Cardiac septum (tissue), 1 donor: ENCODE measurements at places on chromosomes 7 and 10. TPM values are rescaled to one million over a fixed set of nuclear protein-coding genes. Genes with fewer than 3 reads are reported as not detected.

DNA sequence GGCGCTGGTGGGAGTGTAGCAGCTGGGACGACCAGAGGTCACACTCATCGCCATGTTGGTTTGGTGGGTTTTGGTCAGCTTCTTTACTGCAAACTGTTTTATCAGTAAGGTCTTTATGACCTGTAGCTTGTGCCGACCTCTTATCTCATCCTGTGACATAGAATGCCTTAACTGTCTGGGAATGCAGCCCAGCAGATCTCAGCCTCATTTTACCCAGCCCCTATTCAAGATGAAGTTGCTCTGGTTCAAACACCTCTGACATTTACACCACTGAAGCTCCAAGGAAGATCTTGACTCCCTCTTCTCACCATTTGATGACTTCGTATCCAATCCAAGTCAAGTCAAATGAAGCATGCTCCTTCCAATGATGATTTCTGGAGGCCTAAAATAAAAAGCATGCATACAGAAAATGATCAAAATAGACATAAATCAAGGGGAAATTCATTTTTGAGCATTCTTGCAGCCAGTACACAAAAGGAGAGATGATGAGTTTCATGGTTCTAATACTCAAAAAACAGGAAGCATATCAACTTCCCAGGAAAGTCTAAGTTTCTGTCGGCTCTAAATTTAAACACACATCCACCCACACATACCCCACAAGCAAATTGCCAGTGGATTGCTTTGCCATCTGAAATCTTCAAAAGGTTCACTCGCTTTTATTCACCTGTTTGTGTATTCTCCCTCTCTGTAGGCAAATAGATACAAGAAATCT lies 2.4 kb upstream of the PSMG3 start:
- no peak for DNase-seq

DNA sequence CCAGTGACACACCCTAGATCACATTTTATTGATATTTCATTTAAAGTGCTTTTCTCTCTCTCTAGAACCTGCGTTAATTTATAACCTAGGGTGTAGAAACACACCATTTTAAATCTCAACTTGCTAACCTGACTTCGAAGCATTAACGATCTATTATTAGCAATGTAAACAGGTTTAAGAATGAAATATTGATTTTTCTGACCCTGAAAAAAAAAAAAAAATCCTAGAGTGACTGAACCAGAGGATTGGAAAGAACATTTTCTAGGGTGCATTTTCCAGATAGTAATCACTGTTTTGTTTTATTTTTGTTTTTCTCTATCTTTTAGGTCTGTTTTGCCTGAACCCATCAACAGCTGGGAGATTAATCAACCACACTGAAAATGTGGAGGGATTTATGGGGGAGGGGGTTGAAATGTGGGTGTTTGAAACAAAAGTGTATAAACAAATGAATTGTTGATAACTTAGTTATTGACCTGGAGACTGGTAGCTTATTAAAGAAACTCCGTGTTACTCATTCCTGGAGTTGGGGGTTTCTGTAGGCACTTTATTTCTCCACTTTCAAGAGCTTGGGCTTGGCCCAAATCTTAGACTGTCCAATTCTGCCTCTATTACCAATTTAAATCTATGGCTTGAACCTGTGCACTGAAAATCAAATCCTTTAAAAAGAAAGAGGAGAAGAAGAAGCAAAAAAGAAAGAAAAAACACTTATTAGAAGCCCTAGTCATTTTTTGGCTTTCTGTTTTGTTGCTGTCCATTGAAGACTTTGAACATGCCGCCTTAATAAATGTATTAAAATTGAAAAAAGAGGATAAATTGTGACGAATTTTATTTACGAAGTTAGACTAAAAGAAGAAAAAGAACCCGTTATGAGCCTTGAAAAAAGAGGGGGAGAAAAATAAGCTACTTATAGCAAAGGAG lies 2.8 kb downstream of the HOXA2 start:
- DNase-seq = no peak

DNA sequence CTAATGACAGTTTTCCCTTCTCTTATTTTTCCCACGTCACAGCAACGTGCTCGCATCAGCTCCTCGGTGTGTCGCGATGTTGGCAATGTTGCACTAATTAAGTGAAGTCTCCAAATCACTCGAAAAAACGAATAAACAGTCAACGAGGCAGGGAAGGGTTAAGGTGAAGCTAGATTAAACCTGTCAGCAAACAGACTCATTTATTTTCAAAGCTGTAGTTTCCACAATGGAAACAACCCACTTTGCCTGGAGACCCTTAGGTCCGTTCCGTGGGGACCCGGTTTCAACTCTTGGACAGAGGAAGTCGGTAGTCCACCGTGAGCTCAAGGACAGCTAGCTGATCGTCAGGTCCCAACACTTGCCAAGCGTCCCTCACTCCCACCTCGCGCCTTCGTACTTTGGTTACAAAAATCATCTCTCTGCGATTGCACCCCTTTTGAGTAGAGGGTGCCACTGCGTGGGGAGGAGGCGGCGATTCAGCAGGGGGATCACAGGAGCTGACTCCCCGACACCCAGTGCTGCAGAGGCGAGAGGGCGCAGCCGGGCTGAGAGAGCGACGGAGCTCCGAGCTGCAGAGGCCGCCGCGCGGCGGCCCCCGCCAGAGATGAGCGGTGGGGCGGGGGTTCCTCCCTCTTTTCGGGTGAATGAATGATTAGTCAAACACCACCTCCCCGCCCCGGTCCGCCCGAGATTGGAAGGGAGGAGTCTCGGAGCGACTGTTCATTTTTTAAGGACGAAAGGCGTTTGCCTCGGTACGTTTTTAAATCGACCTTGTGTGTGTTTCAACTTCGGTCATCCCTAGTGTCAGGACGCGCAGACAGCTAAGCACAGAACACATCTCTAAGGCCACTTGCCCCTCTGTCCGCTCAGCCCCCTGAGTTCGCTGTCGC lies 1.3 kb upstream of the BMPER start:
- DNase-seq = no peak

The LLCFC1 gene
- total RNA-seq = not detected

The THSD7A gene
- 3.4 TPM for total RNA-seq

DNA sequence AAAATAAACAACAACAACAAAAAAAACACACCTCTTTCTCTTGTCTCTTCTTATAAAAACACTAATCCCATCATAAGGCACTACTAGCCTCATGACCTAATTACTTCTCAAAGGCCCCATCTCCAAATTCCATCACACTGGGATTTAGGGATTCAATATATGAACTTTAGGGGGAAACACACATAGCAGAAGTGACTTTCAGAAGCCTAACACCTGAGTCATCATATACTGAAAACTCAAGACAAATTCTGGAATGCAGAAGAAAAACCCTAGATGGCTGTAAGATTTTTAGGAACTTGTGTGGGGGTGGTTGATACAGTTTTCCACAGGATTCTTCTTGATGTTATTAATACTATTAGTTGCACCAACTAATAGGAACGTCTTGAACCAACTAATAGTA lies 33.7 kb upstream of the CSTF2T start:
- no peak for DNase-seq

The CTAGE15 gene
- total RNA-seq = not detected

GRCh38 chr10:48518986-48519385 lies 85.9 kb downstream of the ARHGAP22 start:
- peak; percentile 66 for DNase-seq

DNA sequence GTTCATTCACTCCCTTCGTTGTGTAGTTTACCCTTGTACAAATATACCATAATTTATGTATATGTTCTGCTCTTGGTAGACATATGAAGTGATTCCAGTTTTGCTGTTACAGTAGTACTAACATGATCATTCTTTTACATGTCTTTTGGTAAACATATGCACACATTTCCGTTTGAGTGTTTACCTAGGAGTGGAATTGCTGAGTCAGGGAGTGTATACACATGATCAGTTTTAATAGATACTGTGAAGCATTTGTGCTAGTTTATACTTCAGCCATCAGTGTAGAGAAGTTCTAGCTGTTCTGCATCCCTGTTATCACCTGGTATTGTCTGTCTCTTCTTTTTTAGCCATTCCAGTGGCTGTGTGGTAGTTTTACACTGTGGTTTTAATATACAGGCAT lies 34.5 kb upstream of the CYP26C1 start:
- DNase-seq = no peak

DNA sequence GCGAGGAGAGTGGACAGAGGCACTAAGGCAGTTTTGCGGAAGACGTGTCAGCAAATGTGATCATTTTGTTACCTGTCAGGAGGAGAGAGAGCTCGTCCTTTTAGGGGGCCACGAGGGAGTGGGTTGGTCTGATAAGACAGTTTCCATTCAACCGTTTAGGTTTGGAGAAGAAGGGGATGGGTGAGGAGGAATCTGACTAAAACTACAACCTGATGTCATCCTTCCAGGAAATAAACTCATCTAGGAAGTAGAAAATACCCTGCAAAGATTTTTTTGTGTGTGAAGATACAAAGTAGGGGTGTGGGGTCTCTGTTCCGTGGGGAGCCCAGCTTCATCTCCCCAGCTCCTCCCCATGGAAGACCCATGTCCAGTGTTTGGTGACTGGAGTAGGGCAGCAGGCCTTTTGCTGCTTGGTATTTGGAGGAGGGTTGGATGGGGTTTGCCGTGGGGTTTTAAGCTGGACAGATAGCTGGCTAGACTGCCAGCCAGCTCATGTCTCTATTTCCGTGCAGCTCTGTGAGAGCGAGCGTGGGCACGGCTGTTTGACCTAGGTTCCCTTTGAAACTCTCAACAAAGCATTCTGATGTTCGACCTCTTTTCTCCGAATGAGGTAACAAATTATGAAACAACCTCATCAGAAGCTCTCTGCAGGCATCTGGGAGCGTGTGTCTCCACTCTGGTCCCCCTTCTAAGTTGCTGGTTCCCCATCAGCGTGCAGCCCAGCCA lies 136.0 kb upstream of the TCF7L2 start:
- no peak for DNase-seq

The ITPRID1 gene
- not detected for total RNA-seq

- DNase-seq = no peak
Measured at GRCh38 chr10:68516766-68517165, 10.6 kb downstream of the SLC25A16 start.

The SEMA3A gene
- total RNA-seq = 1.00 TPM
